Activated T-cell treated with anti-CD3 and anti-CD28 coated beads, Interleukin-2, amount 50 U/mL, for 72 hours (primary cell): ENCODE measurements at places on chromosomes 1 and 21. TPM values are rescaled to one million over a fixed set of nuclear protein-coding genes. Genes with fewer than 3 reads are reported as not detected.

The ADPRS gene
- 23.2 TPM for total RNA-seq

DNA sequence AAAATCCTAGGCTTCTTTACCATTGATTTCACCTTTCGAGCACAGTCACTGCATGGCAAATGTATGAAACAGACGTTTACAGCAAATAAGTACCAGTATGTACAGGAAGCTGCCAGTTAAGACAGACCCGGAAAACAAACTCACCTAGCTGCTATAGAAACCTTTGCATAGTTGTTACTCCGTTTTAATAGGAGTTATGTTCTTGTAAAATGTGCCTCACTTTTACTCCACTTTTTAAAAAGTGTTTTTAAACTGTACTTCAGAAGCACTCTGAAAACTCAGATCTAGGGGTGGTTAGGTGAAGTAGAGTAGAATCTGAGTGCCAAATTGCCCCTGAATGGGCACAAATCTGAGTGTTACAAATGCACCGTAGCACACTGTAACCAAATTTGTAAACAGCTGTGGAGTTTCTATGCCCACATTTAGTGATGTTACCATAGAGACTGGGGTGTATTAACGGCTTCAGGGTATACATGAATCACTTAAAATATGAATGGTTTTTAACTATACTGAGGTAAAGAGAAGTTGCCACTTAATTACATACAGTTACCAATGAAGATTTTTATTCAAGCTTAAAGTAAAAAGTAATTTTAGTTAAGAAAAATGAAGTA is 30.7 kb downstream of the CNIH4 start:
- peak overlapping the region; percentile 65 for H3K27ac ChIP-seq
- peaks cover 16% of the 10 kb centered on the region for H3K36me3 ChIP-seq
- no peak for DNase-seq
- H3K27me3 ChIP-seq = no peaks in the 10 kb centered on the region
- no peak overlapping the region for H3K4me3 ChIP-seq
- peaks cover 37% of the 10 kb centered on the region for H3K4me1 ChIP-seq

- H3K27ac ChIP-seq = no peak overlapping the region
- no peaks in the 10 kb centered on the region for H3K27me3 ChIP-seq
- H3K4me3 ChIP-seq = no peak overlapping the region
- no peaks in the 10 kb centered on the region for H3K4me1 ChIP-seq
- H3K36me3 ChIP-seq = no peaks in the 10 kb centered on the region
Observed at GRCh38 chr1:119549719-119550132, 42.7 kb downstream of the HSD3B1 start.

DNA sequence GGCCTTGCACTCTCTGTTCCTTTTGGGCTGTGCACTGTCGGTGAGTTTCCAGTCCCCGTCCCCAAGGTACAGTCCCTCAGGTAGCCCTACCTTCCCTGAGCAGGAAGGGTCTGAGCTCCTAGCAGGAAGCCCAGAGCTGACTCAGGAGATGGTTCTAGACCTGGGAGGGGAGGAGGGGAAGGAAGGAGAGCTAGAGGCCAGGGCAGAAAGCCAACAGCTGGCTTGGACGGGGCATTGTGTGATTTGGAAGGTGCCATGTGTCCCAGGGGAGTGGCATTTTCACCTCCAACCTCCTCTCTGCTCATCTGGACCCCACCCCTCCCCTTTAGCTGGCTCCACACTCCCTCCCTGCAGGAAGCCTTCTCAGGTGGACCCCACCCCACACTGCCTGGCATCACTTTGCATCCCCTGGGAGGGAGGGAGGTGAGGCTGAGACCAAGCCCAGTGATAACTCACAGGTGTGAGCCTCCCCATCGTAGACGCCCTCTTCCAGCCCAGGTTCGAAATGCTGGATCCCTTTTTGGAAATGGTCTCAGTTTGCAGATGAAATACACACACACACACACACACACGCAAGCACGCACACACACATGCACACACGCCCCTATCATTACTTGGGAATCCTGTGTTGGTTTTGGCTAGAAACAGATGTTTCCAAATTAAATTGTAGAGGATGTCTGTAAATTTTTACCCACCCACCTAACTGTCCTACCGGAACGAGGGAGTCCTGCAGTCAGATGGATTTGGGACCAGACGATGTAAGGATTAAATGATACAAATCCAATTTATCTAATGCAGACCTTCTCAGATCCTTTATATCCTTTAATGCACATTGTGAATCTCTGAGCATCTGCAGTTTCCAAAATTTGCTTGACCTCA is 19.7 kb upstream of the IFNLR1 start:
- no peaks in the 10 kb centered on the region for H3K36me3 ChIP-seq
- peaks cover 5% of the 10 kb centered on the region for H3K27me3 ChIP-seq
- H3K27ac ChIP-seq = no peak overlapping the region
- H3K4me3 ChIP-seq = no peak overlapping the region
- peaks cover 24% of the 10 kb centered on the region for H3K4me1 ChIP-seq

The SPRR2B gene
- total RNA-seq = not detected

DNA sequence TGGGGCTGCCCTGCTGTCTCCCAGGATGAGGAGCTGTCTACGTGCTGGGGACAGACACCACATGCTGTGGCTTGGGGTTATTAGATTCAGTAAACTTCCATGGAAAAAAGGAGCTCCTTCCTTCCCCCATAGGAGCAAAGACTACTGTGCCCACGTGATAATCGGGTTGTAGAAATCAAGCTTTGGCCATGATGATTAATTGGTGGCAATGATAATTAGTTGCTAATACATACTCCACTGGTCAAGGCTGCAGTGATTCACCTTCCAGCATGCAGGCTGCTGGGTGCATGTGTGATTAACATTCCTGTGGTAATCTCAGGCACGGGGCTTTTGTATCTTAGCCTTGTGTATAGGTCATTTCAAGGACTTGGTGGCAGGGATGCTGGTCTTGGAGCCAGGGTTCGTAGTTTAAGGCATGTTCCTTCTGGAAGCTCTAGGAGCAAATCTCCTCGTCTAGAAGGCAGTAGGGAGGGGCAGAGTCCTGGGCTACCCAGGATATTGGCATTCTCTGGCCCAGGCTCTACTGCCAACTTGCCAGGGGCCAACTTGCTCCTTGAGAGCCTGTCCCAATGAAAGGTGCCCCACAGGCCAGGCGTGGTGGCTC is 41.4 kb downstream of the TMCO4 start:
- no peak for DNase-seq
- H3K4me3 ChIP-seq = no peak overlapping the region
- H3K4me1 ChIP-seq = no peaks in the 10 kb centered on the region
- H3K27ac ChIP-seq = no peak overlapping the region
- no peaks in the 10 kb centered on the region for H3K36me3 ChIP-seq

GRCh38 chr1:202160377-202160940 is at the start of gene PTPN7:
TSS of gene PTPN7 (minus strand) at chr1:202160602. CDS start at chr1:202159402, 1,200 bp downstream.
- peak; percentile 94 for DNase-seq
- H3K36me3 ChIP-seq = peaks cover 17% of the 10 kb centered on the region
- peak within 1 kb of the TSS; percentile 100 for H3K27ac ChIP-seq

- peak overlapping the region; percentile 100 for H3K27ac ChIP-seq
- H3K4me1 ChIP-seq = peaks cover 99% of the 10 kb centered on the region
- no peaks in the 10 kb centered on the region for H3K27me3 ChIP-seq
- peak; percentile 56 for DNase-seq
Observed at GRCh38 chr1:206582971-206583706, 29.1 kb downstream of the EIF2D start.

DNA sequence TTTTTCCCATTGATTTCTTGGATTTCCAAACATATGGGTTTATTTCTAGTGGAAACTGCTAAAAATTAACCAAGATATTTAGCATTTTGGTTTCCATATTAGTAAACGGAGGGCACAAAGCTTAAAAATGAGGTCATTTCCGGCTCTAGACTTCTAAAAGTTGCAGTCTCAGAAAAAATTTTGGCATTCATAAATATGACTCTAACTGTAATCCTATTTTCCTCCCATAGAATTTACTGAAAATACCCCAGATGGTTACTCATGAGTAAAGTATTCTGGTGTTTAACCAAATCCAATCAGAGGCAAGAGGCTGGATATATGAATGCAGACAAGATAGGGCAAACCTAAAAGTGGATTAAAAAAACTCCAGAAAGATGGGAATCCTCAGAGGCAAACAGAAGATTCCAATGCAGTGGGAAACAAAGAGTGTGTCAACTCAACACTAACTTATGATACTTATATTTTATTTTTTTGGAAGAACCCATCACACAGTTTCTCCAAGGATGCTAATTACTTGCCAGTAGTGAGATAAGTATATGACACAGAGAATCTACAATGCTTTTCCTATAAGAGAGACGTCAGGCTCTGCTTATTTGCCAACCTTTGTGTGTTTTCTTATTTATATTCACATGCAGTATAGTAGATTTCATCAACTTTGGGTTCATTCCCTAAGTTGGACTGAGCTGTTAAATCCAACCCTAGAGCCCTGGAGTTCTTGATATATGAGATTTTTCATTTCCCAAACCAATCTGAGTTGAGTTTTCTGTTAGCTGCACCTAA is 90.1 kb upstream of the BCL10 start:
- no peaks in the 10 kb centered on the region for H3K4me1 ChIP-seq
- no peaks in the 10 kb centered on the region for H3K36me3 ChIP-seq
- H3K27ac ChIP-seq = no peak overlapping the region
- H3K27me3 ChIP-seq = no peaks in the 10 kb centered on the region
- H3K4me3 ChIP-seq = no peak overlapping the region
